DMS153 (cell line): ENCODE measurements at places on chromosomes 2 and 18.

DNA sequence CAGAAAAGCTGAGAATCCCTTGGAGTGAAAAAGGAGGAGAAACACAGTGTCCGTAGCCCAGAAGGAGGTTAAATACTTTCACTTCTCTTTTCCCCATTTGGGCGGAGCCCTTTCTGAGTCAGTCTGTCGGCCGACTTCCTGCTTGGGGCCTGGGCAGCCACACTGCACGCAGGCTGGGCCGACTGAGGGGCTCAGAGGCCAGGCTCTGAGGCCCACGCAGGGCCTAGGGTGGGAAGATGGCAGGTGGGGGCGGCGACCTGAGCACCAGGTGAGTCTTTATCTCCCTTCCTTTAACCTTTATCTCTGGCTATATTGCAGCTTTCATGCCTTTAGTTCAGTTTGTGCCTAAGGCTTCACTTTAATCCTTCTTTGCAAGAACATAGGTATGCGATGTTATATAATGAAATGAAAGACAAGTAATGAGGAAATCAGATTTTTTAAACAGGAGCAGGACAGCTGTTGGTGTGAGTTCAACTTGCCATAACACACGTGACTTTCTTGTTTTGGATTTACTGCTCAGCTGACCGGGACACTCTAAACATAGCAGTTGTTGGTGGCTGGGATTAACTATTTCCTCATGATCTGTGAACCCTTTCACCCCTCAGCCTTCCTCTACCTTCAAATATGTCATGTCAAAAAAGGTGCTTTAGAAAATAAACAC lies at the start of gene SP100:
Gene SP100, plus strand, starts transcription at position 141 of the 661 bp plus-strand sequence. Its CDS starts 96 bp downstream, at position 237.
- peak; percentile 29 for DNase-seq

- DNase-seq = no peak
Measured at GRCh38 chr2:128310094-128310716, 8.5 kb downstream of the HS6ST1 start.

- no peak for DNase-seq
Measured at GRCh38 chr18:23108496-23108895, 26.8 kb upstream of the CABLES1 start.

DNA sequence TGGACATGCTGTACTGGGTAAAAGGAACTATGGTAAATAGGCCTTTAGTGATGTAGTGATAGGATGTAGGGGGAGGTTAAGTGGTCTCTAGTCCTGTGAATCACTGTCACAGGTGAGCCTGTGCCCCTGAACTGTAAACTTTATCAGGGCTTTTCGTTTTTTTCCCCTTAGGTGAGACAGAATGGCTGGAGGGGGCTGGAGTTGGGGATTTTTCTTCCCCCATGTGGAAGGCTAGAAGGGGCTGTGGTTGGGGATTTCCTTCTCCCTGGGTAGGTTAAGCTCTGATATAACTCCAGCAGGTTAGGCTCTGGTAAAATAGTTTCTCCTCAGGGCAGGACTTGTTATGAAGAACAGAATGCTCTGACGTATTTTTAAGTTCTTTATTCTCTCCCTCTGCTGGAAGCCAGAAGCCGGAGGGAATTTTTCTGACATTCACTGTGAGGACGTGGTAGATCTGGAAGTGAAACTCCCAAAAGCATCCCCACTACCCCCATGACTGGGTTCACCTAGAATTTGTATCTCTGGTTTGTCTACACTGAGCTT lies 28.5 kb downstream of the PIKFYVE start:
- no peak for DNase-seq

DNA sequence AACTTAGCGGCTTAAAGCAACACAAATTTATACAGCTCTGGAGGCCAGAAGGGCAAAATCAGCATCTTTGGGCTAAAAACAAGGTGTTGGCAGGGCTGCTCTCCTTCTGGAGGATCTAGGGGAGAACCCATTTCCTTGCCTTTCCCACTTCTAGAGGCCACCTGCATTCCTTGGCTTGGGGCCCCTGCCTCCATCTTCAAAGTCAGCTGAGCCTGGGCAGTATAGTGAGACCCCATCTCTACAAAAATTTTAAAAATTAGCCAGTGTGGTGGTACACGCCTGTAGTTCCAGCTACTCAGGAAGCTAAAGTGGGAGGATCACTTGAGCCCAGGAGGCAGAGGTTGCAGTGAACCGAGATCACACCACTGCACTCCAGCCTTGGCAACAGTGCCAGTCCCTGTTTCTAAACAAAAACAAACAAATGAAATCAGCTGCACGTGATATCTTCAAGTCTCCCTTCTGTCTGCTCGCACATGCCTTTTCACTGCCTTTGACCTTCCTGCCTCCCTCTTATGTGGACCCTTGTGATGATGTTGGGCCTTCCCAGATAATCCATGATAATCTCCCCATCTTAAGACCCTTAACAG lies 200.6 kb downstream of the ZFP36L2 start:
- no peak for DNase-seq

- DNase-seq = no peak
Measured at GRCh38 chr18:78913830-78914231, 65.8 kb upstream of the SALL3 start.

GRCh38 chr2:193187816-193188215 lies 993.1 kb upstream of the TMEFF2 start:
- DNase-seq = no peak

DNA sequence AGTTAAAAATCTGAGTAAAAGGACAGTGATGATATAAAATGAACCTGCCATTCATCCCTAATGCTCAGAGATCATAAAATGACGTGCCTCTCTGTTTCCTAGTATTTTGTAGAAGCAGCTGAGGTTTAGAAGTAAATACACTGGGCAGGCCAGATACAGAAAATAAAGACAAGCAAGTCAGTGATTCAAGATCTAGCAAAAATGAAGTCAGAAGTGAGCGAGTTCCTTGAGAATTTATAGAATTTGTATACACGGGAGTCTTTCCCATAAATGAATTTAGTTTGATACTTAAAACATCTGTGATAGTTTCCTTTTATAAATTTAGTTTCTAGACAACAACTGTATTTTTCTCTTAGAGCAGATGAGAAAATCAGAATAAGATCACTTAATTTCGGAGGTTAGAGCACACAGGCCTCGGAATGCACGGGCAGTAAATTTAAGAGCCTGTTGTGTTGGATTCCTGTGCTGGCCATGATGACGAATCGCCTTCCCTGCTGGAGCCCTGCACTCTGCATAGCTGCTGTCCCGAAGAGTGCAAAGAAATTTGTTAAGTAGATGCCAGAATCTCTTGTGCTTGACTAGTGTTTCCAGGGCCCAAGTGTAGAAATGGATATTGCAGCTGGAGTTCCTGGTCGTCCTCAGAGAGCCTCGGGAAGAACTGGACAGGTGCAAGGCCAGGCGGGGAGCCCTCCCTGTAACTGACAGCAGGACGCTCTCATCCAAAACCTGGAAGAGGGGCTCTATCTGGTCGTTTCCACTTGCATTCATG lies 83.7 kb upstream of the RBM44 start:
- DNase-seq = no peak

DNA sequence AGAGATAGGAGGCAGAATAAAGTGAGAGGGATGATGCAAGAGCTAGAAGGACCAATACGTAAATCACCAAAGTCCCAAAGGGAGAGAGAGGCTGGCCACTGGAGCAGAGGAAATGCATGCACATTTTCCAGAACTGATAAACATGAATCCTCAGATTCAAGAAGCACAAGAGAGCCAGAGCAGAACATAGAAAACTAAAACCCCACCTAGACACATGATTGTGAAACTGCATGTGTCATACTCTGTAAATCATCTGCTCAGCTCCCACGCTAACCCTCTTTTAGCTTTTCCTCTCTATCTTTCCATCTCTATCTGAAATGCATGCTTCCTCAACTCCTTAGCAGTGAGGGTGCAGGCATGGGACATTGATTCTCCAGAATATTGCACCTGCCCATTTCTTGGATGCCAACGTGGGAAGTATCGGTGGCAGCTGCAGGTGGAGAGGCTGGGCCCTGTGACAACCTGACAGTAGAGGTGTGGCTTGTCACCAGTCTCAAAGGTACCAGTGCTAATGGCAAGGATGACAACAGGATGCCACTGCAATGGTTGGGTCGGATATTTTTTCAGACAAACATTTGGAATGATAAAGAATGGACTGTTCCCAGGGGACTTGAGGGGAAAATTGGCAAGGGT lies 89.3 kb upstream of the OTOS start:
- no peak for DNase-seq

DNA sequence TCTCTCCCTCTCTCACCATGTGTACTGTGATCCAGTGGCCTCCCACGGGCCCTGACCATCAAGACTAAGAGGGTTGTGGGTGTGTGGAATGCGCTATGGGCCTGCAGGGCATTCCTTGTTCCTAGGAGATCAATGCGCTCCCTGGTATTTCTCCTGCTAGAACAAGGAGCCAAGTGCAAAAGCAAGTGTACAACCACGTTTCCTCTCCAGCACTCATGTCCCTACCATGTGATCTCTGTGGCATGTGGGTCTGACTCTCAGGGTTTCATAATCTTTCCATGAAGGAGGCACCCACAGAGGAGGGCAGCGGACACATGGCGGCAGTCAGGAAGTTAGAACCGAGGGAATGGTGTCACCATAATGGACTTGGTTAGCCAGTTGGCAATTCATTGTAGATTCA lies 91.4 kb downstream of the MAPK4 start:
- DNase-seq = no peak

- no peak for DNase-seq
Measured at GRCh38 chr2:186862869-186863709, 14.1 kb upstream of the ZSWIM2 start.

GRCh38 chr2:178912416-178913048 lies 105.3 kb upstream of the TTN start:
- DNase-seq = no peak

DNA sequence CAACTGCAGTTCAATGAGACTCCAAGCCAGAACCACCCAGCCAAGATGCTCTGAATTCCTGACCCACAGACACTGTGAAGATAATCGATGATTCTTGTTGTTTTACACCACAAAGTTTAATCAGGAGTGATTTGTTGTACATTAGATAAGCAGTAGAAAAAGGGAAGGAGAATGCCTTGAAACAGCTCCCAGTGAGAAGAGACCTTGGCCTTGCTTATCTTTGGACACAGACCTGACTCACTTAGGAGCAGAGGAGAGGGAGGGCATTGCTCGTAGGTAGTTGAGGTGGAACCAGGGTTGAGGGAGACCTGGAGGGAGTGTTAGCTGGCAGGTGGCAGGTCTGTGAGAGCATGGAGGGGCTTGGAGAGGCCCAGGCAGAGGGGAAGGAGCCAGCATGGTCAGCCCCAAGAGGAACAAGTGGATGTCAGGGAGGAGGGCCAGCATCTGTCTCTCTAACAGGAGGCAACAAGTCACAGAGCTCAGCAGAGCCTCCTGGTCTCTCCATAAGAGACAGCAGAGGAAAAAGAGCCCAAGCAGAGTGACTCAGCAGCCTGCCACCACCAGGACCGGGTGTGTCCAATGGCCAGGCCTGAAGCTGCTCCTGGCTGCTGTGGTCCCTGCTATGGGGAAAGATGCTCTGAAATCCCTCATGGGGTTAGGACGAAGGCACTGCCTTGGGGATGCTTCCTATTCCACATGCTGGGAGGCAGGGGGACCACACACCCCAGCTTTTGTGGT lies 161.6 kb upstream of the CAPN13 start:
- no peak for DNase-seq
